ENCODE measurements at places on chromosomes 7 and 10. TPM values are rescaled to one million over a fixed set of nuclear protein-coding genes. Genes with fewer than 3 reads are reported as not detected.

MAT1A gene
- total RNA-seq: not detected

CYP3A7 gene
- total RNA-seq: not detected

ARL4A gene
- 43.8 TPM for total RNA-seq

SPAM1 gene
- not detected for total RNA-seq

GRM3 gene
- not detected for total RNA-seq

CCDC146 gene
- 15.2 TPM for total RNA-seq

SEMA3C gene
- 123 TPM for total RNA-seq

SFRP4 gene
- total RNA-seq: 8.6 TPM

EN2 gene
- total RNA-seq: not detected

NRG3 gene
- not detected for total RNA-seq

UNCX gene
- total RNA-seq: not detected

DLX6 gene
- total RNA-seq: not detected

SGMS1 gene
- total RNA-seq: 93.2 TPM

KCNH2 gene
- total RNA-seq: 0.22 TPM

DOCK1 gene
- total RNA-seq: 62.4 TPM

MRLN gene
- total RNA-seq: not detected

RELN gene
- total RNA-seq: 2.4 TPM

ASB4 gene
- total RNA-seq: 0.19 TPM

LGI1 gene
- total RNA-seq: 0.66 TPM

CALCR gene
- not detected for total RNA-seq

GIMAP5 gene
- 59.2 TPM for total RNA-seq

TMEM139 gene
- not detected for total RNA-seq

CTAGE6 gene
- 1.5 TPM for total RNA-seq

WNT8B gene
- not detected for total RNA-seq

HOXA5 gene
- total RNA-seq: 5.5 TPM

NUTM2A gene
- total RNA-seq: 1.5 TPM

NPY gene
- not detected for total RNA-seq

CREB5 gene
- 12.4 TPM for total RNA-seq

ADCYAP1R1 gene
- 2.9 TPM for total RNA-seq
